ENCODE measurements at places on chromosomes 4 and X.

DNA sequence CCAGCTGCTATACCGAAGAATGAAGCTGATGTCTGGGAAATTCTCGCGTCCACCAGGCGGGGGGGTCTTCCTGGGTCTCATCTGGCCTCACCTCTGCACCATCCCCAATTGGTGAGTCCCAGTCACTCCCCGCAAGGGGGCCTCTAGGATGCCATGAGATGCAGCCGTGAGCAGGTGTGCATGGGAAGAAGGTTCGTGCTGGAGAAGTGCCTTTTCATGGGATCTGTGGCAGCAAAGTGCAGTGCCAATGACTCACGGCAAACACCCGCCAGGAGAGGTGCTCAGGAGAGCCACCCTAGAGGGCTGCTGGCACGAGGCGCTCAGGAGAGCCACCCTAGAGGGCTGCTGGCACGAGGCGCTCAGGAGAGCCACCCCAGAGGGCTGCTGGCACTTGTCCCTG is 55.1 kb downstream of the CPZ start:
- no peak for DNase-seq

- DNase-seq: no peak
Observed at GRCh38 chr4:62087706-62088105, 887.6 kb downstream of the ADGRL3 start.

DNA sequence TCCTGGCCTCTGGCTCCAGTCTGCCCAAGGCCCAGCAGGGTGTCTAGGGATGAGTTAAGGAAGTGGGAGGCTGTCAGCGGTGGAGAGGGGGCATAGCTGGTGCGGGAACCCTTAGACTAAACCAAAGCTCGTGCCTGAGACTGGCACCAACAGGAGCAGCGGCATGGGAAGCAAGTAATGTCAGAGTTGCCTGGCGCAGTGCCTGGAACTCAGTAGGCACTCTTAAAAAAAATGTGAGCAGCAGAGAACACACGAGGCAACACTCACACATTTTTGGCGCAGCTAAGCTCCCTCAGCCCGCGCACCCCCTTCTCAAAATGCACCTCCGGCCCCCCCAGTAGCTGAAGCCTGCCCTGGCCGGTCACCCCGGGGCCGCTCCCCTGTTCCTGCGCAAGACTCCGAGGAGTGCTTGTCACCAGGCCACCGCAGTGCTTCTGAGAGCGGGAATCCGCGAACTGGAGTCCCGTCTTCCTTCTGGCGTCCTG is 583 bp downstream of the GABRE start:
- peak; percentile 55 for DNase-seq

GRCh38 chr4:55752810-55753209 is 66.8 kb upstream of the EXOC1L start:
- DNase-seq: no peak

- DNase-seq: no peak
Observed at GRCh38 chrX:72382202-72382595, 76.5 kb upstream of the CITED1 start.

GRCh38 chr4:51885363-51885762 is 42.4 kb downstream of the DCUN1D4 start:
- DNase-seq: peak; percentile 8

DNA sequence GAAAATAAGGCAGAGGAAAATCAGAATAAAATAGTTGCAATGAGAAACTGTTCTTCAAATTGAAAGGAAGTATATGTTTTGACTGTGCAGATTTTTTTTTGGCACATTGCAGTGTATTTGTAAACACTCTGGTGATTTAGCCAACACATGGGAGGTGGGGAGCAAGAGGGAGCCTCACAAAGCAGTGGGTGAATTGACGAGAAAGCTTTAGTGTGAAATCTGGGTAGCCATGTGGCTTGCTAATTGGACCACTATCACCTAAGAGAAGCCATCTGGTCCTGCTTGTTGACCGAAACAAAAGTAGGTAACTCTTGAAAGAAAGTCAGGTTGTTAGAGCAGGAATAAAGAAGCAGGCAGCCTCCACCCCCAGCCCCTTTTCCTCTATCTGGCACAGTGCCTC is 10.4 kb downstream of the CLCN5 start:
- DNase-seq: no peak

DNA sequence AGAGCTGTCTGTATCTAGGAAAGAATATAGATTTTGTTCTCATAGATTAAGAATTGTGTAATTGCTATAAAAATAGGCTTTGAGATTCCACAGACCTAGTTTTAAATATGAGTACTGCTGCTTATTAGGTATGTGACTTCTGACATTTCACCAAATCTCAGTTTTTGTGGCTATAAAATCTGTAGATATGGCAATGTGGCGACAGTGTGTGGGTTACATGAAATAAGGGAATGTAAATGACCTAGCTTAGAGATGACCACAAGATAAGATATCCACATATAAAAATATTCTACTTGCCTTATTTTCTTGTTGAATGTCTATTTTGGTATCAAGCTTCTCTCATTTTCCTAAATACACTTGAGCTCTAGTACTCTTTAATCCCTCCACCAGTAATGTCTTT is 193.8 kb downstream of the UNC5C start:
- DNase-seq: no peak

DNA sequence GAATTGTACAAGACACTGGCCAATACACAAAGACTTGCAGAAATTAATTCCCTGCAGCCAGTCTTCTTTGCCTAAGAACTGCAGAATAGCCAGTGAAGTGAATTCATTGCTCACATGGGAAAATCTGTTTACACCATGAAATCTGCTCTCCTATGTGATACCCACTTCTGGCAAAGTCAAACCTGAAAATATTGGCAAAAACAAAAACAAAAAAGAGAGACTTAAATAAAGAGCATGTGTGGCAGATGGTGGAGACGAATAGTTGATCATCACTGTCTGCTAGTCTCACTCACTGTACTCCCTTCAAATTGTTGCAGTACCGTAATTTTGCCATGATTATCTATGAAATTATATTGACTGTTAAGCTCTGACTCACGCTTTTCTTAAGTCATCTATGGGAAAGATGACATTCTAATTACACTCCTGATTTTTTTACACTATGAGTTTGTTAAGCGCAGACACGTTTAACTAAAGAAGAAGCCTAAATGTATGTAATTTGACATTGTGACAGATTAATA is 406.8 kb downstream of the PCDH7 start:
- DNase-seq: no peak

Data from fibroblast of skin of scalp (primary cell).